Glutamatergic neuron (in vitro differentiated cells): ENCODE measurements at places on chromosomes 7 and 10. TPM values are rescaled to one million over a fixed set of nuclear protein-coding genes. Genes with fewer than 3 reads are reported as not detected.

Gene DENND2A
- total RNA-seq, result 64.7 TPM

Gene OR2A42
- not detected for total RNA-seq

Gene NFE2L3
- 42.1 TPM for total RNA-seq

Gene FOXI2
- total RNA-seq, result 0.17 TPM

Gene KAZALD1
- total RNA-seq, result 0.59 TPM

Gene ZFYVE27
- total RNA-seq, result 48.5 TPM

Gene FAM237B
- total RNA-seq, result not detected

Gene SNX10
- 6.1 TPM for total RNA-seq

Gene CTTNBP2
- 22.2 TPM for total RNA-seq

Gene CELF2
- 47.4 TPM for total RNA-seq

Gene C7orf57
- not detected for total RNA-seq

GRCh38 chr7:151375530-151376217, 34.1 kb downstream of the NUB1 start:
- DNase-seq, result no peak

DNA sequence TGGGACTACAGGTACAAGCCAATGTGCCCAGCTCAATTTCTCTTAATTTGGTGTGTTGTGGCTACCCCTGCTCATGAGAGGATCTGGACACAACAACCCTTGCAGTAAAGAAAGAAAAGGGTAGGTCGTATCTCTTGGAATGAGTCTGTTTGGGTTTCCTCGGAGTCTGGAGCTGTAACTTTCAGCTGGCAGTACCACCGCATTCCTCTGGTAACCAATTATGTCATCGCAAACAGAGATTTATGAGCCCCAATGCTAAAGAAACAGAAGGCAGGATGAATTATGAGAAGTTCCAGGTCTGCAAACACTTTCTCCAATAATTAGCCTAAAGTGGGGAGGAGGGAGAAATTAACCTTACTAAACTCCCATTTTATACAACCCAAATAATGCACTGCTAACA, 186.6 kb upstream of the NRP1 start:
- DNase-seq, result no peak

- no peak for DNase-seq
Measured at GRCh38 chr7:8114175-8114574, 145.6 kb downstream of the GLCCI1 start.

- no peak for DNase-seq
Measured at GRCh38 chr10:117801691-117802090, 245.1 kb downstream of the RAB11FIP2 start.

- no peak for DNase-seq
Measured at GRCh38 chr10:114034923-114035645, 8.6 kb upstream of the ADRB1 start.

DNA sequence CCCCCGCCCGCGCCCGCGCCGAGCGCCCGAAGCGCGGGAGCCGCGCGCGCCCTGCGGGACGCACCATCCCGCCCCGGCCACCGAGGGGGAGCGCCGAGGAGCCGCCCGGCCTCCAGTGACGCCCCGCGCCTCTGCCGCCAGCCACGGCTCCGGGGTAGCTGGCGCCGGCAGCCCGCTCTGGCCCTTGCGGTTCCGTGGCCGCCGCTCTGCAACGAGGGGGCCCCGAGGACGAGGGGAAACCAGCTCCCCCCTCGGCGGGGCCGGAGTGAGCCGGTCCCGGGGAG, at the start of gene PAXIP1:
Gene PAXIP1 (minus strand): TSS at position 33 of the 284 bp plus-strand sequence. CDS start 195 bp downstream, outside the sequence.
- DNase-seq, result peak; percentile 70

- DNase-seq, result no peak
Measured at GRCh38 chr10:89975771-89976170, 274.4 kb downstream of the KIF20B start.

DNA sequence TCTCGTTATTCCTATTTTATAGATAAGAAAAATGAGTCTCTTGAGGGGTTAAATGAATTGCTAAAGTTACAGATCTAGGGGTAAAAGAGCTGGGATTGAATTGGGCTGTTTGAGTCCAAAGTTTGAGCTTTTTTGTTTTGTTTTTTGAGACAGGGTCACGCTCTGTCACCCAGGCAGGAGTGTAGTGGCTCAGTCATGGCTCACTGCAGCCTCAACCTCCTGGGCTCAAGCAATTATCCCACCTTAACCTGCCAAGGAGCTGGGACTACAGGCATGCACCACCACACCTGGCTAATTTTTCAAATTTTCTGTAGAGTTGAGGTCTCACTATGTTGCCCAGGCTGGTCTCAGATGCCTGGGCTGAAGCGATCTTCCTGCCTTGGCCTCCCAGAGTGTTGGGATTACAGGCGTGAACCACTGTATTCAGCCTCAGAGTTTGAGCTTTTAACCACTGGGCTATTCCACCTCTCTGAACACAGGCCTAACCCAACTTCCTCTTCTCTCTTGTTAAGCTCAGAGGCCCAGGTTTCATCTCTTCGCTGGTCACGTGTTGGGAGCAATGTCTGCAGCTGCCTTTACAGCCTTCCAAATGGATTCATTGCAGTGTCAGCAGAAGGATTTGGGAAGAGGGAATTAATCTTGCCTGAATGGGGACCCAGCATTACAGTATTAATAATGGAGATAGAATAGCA, 8.0 kb downstream of the SUFU start:
- no peak for DNase-seq

- DNase-seq, result no peak
Measured at GRCh38 chr7:75962607-75963380, 31.6 kb downstream of the TMEM120A start.

GRCh38 chr7:155456738-155457543, 988 bp upstream of the EN2 start:
- peak; percentile 87 for DNase-seq

DNA sequence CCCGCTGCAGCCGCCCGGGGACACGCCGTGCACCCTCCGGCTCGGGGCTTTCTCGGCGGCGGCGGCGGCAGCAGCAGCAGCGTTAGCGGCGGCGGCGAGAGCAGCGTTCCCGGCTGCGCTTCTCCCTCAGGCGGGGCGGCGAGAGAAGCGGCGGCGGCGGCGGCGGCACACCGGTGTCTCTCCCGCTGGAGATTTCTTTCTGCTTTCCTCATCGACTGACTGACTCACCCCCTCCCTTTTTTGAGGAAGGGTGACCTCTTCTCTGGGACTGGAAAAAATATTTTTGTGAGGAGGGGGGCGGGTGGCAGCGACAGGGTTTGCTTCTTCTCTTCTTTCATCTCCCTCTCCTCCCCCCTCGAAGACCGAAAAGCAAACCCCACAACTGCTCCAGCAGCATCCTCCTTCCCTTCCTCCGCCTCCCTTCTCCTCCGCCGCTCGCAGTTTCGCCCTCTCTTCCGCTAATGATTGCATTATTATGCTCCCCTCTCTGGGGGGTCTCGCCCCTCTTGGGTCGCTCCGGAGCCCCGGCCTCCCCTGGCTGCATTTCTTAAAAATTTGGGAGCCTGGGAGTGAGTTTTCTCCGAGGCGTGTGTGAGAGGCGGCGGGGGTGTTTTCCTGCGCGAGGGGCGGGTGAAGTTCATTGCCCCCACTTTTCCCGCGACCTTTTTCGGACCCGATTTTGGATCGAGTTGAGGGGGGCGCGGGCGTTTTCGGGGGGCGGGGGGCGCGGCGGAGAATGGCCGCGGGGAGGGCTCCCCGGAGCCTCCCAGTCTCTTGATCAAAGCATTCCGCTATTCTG, 411 bp downstream of the AUTS2 start:
- no peak for DNase-seq

- no peak for DNase-seq
Measured at GRCh38 chr7:130960208-130960988, 226.4 kb upstream of the KLF14 start.

DNA sequence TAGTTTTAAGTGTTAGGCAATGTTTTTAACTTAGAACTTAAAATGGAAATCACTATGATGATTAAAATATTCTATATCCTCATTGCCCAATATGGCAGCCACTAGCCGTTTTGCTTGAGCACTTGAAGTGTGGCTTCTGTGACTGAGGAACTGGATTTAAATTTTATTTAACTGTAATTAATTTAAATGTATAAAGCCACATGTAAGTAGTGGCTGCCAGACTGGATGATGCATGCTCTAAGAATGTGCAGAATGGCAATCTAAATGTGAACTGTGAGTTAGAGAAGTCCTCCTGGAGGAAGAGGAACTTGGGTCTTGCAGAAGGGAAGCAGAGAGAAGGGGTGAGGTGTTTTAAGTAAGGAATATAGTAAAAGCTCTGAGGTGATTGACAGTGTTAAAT, 451.4 kb downstream of the SUGCT start:
- DNase-seq, result no peak

DNA sequence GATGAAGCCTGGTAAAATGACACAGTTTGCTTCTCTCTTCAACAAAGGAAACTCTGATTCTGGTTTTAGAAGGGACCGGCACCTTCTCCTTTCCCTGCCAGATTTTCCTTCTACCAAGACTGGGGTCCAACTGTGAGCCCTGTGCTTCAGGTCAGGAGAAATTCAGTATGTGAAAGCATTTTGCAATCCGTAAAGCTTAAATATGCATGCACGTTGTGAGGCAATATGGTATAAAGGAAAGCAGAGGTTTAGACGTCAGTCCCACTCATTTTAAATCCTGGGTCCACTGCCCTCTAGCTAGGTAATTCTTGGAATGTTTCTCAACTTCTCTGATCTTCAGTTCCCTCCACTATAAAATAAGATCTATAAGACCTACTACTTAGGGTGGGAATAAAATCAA, 359.0 kb upstream of the NPSR1 start:
- DNase-seq, result no peak

- DNase-seq, result no peak
Measured at GRCh38 chr10:33290321-33291052, 44.0 kb downstream of the NRP1 start.

DNA sequence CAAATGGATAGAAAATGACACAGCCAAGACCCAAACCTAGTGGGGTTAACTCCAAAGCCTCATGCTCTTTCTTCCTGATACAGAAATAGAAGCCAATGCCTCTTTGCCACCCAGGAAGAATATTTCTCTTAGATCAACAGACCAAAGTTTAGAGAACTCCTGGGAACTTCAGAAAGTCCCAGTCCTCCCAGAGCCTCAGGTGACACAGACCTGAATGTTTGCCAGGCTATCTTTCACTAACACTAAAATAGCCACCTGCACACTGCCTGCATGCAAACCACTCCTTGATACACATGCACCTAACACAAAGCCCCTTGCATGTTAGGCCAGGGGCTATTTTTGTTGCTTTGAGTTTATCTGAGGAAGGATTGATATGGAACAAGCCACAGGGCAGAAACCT, 27.7 kb downstream of the LSM5 start:
- no peak for DNase-seq

DNA sequence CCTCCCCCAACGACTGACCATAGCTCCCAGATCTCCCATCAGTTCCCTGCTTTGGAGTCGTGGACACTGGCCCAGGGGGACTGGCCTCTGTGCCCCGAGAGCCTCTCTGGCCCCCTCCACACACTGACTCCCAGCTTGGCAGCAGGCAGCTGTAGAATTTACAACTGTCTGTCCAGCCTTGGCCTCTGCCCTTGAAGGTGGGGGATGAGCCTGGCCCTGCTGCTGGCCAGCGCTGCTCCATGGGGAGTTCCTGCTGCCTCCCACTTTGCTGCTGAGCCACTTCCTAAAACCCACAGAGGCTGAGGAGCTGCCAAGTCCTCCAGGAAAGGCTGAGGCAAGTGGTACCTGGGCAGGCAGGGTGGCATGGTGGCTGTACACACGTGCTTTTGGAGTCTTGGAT, 147.1 kb downstream of the WDR11 start:
- DNase-seq, result no peak

DNA sequence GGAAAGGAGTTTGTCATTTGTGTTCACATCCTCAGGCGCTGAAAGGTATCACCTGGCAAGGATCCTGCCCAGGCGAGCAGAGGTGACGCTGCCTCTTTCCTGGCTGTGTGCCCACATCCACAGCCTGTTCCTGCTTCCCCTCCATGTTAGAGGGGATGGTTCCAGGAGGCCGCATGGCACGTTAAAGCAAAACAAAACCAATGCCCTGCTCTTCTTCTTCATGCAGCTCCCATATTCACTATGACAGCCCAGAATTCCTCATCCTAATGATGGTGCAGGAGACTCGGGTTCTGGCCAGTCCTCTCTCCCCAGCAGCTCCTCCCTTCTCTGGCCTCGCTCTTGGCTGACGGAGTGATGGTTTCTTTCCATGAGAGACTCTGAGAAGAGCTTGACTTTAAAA, 678.5 kb upstream of the ANKRD30A start:
- no peak for DNase-seq
